Activated CD4-positive, alpha-beta memory T cell treated with anti-CD3 and anti-CD28 coated beads for 36 hours (primary cell): ENCODE measurements at places on chromosomes 4 and X.

- DNase-seq: no peak
These were observed 69.7 kb downstream of the FANCB start for GRCh38 chrX:14802943-14803710.

- DNase-seq: no peak
These were observed 4.7 kb downstream of the FAM149A start for GRCh38 chr4:186109245-186109644.

DNA sequence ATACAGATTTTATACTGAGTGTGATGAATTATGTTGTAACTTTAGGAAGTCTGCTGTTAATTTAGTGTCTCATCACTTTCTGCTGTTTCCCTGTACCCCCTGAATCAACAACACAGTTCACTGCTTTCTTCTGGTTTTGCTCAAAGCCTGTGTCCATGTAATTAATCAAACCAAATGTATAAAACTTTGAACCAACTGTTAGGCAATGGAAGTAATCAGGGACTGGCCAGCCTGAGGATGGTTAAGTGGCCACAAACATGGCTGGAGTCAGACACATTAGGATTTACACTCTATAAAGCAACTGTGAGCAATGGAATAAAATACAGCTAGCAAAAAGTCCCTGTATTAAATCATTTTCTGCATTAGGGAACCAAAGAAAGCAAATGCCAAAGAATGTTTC, 42.6 kb downstream of the CXCL1 start:
- no peak for DNase-seq

DNA sequence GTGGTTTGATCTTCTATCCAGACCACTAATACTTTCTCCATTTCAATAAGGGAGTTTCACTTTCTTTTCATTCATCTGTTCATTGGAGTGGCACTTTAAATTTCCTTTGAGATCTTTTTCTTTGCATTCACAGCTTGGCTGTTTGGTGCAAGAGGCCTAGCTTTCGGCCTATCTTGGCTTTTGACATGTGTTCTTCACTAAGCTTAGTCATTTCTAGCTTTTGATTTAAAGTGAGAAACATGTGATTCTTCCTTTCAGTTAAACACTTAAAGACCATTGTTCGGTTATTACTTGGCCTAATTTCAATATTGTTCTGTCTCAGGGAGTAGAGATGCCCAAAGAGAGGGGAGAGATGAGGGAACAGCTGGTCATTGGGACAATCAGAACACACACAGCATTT, 24.3 kb downstream of the CXCL13 start:
- DNase-seq: peak; percentile 33

GRCh38 chr4:17688011-17688441, 73.6 kb downstream of the MED28 start:
- no peak for DNase-seq

DNA sequence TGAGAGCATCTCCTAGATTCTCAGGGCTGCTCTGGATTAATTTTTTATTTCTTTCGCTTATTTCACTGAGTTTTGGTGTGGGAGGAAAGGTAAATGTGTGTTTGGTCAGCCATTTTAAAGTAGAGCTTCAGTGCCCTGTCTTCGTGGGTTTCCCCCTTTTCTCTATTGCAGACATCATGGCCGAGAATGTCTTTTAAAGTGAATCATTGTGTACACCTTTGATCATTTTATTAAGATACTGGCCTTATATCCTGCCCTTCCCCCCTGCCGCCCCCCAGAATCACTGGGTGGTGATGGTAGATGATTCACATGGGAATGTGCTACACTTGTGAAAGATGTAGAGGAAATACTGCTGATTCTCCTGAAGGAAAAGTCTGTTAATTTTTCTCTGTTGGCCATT, 23.8 kb downstream of the CDKL5 start:
- DNase-seq: no peak

- no peak for DNase-seq
These were observed 130.0 kb downstream of the RBM46 start for GRCh38 chr4:154911097-154911496.

- no peak for DNase-seq
These were observed 881.1 kb upstream of the POU3F4 start for GRCh38 chrX:82626978-82627377.

DNA sequence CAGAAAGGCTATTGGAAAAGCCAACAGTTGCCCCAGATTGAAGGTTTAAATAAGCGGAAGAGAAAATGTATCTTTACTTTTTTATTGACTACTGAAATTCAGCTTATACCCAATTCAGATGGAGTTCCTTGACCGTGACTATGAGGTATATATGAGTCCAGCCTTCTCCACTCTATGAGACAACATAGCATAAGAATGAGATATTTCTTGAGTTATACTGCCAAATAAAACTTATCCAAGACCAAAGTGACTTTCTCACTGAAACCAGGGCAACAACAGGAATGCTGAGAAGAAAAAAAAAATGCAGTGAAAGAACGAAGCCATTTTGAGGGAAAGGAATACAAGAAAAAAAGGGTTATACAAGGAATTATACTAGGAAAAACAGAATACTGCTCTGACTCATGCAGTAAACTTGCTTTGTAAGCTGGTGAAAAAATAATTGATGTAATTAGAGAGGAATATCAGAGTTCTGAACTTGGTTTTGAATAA, 16.3 kb upstream of the PDK3 start:
- DNase-seq: no peak

- DNase-seq: no peak
These were observed 21.3 kb downstream of the DCTD start for GRCh38 chr4:182895791-182896292.

DNA sequence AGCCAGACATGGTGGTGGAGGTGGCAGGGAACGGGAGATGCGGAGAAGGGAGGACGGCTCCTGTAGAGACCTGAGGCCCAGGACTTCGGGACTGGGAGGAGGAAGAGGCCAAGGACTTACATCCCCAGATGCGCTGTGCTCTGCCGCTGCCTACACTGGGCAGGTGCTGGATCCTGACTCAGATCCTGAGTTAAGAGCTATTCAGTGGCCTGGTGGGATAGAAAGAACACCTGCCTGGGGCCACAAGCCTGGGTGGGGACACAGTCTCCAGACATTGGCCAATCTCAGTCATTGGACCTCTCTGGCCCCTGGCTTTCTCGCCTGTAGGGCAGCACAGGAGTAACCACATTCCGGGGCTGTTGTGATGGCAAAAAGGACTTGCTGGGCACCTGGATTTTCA, 10.9 kb upstream of the MSX1 start:
- DNase-seq: no peak

- no peak for DNase-seq
These were observed 46.9 kb downstream of the JADE3 start for GRCh38 chrX:46959101-46959500.

DNA sequence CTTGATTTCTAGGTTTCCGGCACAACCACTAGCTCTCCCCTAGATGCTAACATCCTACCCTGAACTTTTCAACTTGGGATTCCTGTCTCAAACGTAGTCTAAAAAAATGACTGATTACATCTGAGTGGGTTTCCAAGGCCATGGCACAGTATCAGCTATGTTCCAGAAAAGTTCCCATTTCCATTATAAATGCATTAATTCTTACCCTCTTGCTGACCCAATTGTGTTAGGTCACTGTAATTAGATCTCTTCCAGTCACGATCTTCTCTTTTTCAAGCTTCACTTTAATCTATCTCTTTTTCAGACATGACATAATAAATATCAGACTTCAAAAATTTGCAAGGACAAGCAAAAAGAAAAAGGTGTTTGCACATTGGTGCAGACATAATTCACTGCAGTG, 50.6 kb upstream of the PDE5A start:
- DNase-seq: no peak

DNA sequence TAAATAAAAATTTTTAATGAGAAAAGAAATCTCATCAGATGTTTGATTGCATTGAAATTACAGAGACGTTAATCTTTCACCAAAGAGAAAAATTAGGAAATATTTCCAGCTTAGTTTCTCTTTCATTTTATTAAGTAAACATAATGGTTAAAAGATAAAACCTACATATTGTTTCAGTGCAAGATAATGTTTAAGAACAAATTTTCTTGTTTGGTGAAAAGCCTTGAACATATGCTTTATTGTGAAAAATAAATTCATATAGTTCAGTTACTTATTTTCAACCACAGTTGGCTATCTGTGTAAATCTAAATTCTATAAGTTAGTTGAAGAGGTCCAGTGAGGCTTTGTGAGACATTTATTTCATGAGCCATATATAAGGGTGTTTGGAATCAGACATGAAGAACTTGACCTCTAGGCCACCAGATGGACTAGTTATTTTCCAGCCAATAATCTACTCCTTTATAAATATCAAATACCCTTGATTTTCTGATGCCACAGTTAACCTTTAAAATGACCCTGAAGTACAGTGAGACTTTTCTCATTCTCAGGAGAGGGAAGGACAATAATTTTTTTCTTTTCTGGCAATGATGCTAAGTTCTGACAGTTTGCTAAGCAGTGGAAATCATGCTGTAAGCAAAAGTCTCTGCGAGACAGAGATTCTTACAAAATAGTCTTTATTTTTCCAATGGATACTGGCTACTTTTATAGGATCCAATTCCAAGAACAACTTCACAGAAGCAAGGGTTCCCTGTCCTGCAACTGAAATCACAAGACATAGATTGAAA, 2.5 kb downstream of the ARSJ start:
- no peak for DNase-seq

DNA sequence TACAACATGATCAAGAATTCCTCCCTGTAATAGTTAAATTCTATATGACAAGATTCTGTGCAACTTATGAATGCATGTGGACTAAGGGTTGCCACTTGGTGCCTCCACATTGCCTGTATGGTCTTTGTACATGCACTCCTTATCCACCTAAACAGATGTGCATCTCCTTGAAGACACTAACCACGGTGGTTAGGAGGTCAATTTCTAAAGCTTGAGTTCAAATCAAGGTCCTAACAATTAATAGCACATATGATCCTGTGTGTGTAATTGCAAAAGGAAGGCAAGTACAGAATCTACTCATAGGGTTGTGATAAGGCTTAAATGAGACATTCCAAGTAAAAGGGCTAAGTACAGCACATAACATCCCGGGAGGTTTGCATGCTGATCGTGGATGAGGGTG, 1.5 kb upstream of the IL21 start:
- no peak for DNase-seq

DNA sequence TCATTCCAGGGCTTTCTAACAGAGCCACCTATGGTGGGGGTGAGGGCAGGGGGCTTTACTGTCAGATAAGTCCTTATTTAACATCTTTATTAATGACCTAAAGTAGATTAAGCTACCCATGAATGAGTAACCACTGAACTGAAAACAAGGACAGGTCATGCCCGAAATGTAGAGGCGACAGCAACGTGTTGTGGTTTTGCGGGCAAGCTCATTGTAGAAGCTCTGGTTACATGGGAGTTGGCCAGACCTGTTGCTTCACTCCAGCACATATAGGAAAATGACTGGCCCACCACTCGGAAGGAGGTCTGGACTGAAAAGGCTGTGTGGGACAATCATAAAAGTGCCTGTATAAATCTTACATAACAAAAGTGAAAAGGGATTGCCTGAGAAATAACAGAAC, 109.6 kb upstream of the NDP start:
- DNase-seq: no peak

DNA sequence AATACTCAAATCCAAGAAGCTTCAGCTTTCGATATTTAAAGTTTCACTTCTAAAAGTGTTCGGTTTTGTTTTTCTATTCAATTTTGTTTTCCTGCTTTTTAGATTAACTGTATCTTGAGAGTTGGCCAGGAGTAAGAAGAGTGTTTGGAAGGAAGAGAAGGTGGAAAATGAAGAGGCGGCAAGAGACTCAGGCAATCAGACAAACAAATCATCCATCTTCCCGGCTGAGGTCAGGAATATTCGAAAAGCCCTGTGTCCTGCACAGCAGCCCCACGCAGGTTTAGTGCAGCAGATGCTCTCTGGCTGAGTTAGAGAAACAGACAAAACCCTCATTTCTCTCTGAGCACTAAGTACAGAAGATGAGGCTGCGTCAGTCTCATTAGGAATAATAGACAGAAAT, 330.3 kb upstream of the NOCT start:
- DNase-seq: no peak

DNA sequence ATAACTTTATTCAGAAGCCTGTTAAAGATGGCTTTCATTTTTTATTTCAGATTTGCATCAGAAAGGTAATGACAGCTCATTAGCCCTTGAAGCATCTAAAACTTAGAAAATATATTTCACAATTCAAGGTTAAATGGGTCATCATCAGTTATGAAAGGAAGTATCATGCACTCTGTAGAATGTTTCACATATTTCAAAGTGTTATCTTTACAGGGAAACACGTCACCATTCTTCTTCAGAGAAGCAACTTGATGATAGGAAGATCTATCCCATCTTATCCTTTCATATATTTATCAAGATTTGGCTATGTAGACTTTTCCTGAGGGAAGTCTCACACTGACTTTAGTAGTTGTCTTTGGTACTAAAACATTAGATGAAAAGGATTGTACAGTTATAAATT, 277.8 kb downstream of the TENM3 start:
- no peak for DNase-seq

- DNase-seq: no peak
These were observed 7.1 kb downstream of the CCDC160 start for GRCh38 chrX:134244043-134244442.

DNA sequence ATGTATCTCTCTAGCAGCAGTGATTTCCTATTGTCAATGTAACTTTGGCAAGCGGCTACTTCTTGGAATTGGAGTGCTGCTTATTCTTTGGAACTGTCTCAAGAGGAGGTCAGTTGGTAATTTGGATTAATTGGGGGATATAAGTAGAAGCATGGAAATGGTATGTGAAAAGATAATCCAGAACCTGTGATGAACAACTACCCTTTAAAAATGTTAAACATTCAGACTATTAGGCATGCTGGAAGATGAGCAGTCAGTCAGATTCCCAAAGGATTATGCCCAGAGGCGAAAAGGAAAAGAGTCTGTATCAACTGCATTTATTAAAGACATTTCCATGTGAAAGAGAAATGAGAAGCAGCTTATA, 62.5 kb downstream of the SEC24D start:
- no peak for DNase-seq

GRCh38 chrX:44874420-44875184, 1.6 kb downstream of the KDM6A start:
- peak; percentile 65 for DNase-seq

GRCh38 chrX:153598541-153599191, at the start of gene CCNQ:
TSS of gene CCNQ (minus strand) at chrX:153599139. CDS start at chrX:153599073, 66 bp downstream.
- peak; percentile 33 for DNase-seq

DNA sequence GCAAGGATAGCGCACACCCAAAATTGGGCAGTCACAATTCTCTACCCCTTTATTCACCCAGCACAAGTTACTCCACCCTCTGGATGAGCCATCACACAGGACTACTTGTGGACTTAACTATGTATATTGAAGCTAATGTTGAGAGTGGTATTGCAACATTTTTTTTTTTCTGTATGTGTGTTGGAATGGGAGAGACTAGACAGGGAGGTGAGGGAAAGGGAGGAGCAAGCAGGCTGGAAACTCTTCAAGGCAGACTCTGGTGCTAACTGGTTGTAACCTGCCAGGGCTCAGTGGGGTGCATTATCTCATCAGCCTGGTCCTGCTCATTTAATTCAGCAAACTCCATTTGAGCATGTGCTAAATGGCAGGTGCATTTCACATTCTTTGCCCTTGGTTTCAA, 18.4 kb upstream of the CWH43 start:
- no peak for DNase-seq

DNA sequence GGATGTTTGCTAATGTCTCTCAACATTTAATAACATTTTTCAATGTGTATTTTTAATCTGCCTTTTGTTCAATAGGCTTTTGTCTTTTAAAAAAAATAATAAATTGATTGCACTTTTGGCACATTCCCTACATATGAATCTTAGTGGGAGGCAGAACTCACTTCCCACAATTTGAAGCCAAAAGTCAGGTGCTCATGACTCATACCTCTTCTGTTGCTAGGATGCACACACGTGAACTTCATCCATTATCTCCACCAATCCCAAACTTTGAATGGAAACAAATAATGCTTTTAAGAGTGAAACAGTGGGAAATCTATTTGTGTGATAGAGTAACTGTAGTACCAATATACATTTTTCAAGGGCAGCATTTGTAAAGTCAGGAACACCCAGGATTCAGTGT, 260.5 kb downstream of the IQCM start:
- no peak for DNase-seq
